Midbrain (tissue), 1 donor: ENCODE measurements at places on chromosomes 1 and 21.

DNA sequence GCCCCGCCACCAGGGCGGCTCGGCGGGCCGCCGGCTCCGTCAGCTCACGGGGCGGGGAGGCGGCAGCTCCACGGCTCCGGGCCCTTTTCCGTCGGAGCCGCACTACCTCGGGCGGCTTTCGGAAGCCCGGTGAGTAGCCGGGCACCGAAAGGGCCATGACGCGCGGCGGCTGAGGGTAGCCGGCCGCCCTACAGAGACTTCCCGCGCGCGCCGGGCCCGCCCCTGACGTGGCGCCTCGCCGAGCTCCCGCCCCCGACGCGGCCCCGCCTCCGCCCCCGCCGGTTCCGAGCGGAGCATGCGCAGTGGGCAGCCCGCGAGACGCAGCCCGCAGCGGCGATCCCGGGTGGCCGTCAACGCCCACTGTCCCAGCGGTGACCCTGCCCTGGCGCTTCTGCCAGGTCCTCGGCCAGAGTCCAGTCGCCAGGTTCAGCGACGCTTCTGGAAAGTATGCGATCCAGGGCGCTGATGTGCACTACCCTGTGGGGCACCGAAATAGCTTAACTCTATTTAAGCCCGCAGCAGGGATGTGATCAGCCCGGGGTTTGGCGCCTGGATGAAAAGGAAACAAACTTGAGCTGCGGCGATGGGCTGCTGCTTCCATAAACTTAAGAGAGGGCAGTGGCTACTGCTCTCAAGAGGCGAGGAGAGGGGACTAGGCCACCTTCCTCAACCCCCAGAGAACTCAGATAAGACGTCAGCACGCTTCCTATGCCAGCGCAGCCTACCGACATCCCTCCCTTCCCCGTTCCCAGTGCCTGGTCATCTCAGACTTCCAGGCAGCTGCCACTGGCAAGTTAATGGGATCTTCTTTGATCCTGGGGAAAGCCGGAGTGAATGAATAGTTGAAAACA lies at the start of gene DONSON:
Gene DONSON, minus strand, starts transcription at position 200 of the 851 bp plus-strand sequence. Its CDS starts 43 bp downstream, at position 157.
- peak; percentile 82 for DNase-seq

- DNase-seq = no peak
These were observed 20.7 kb upstream of the ALDH4A1 start for GRCh38 chr1:18922848-18923755.

DNA sequence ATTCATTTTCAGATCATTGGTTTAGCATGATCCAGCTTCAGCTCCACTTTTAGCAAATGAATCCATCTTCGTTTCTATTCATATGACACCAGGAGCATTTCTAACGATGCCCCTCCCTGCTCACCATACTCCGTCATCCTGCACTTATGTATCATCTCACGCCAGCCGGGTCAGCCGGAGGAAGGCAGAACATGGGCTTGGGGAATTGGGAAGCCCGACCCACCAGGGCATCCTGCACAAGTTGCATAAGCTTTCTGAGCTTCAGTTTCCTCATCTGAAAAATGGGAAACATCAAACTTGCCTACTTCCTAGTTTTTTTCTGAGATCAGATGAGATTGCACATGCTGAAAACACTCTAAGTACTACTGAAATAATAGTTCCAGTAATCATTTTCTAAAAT lies 194.7 kb downstream of the AK5 start:
- no peak for DNase-seq

DNA sequence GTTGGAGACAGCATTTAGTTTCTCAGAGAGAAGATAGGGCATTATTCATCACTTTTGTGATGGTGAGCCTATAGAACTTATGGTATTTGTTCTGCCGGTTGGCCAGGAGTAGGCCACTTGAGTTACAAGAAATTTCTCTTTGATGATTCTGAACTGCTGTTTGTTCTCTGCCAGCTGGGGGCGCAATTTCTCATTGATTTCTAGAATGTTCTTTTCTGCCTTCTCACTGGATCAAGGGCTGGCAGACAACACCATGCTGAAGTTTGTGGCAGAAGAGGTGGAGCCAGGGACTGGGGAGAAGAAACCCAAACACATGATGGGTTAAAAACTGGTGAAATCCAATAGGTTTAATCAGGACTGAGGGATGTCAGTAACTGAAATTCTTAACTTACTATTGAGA lies 360.6 kb downstream of the FAM72C start:
- DNase-seq = no peak

DNA sequence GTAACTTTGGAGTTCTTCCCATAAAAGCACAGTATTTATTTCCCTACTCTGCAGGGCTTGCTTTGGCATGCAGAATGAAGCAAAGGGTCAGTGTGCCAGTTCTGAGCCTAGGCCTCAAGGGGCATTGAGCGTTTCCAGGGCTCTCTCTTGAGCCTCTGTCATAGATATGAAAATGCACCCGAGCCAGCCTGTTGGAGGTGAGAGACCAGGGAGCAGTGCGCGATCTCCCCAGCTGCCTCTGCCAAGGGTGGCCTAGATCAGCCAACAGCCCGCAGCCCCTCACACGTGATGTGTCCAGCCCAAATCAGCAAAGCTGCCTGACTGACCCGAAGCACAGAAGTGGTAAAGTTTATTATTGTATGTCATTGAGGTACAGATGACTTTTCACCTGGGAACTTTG lies 63.7 kb downstream of the TENT5C start:
- no peak for DNase-seq
